RCC 7860 (cell line): ENCODE measurements at places on chromosomes 2 and 18.

DNA sequence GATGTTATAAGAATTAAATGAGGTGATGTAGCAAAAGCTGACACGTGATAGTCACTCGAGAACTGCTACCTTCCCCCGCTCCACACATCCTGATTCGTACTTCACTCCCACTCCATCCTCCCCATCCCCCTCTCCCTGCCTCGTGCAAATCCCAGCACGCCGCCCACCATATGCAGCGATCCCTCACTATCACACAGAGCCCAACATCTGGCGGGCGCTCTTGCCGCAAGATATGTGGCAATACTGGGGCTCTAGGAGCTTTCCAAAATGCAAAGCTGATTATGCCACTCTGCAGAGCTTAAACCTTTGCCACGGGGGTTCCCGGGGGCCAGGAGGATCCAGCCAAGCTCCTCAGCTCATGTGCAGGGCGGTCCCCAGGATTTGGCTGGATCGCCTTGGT, 37.4 kb downstream of the DNMT3A start:
- DNase-seq: no peak

DNA sequence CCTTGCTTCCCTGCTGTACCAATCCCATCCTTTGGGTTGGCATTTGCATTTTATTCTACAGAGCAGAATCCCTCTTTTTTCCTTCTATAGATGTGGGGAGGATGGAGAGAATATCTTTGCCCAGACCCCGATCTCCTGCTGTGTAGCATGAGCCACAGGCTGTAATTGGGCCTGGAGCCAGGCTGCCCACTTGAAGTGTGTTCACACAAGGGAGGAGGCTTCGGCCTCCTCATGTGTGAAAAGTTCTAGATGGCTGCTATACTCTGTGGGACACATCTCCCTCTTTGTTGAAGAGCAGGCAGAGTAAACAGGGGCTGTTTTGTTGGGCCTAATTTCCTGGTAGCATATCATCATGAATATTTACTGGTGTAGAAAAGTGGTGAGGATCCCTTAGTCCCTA, 126.3 kb downstream of the XRCC5 start:
- DNase-seq: no peak

- DNase-seq: no peak
Measured at GRCh38 chr18:8354304-8354703, 254.9 kb upstream of the RAB12 start.

GRCh38 chr2:64145714-64146113, 1.5 kb upstream of the PELI1 start:
- no peak for DNase-seq

DNA sequence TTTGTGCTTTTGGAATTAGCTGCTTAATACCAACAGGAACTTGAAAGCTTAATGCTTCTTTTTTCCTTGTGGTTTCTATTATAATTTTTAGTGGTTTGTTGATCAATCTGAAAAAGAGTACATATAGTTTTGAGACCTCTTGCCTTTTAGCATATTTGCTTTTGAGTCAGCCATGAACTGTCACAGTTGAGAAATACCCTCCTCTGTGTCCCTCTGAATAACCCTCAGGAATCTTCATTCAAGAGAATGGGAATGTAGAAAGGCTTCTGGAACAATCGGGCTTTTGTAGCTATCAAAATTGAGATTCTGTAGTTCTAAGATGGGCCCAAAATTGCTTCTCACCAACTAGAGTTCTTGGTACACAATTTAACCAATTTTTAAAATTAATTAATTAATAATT, 451.1 kb upstream of the TRIB2 start:
- no peak for DNase-seq
